ENCODE measurements at places on chromosomes 2 and 18.

DNA sequence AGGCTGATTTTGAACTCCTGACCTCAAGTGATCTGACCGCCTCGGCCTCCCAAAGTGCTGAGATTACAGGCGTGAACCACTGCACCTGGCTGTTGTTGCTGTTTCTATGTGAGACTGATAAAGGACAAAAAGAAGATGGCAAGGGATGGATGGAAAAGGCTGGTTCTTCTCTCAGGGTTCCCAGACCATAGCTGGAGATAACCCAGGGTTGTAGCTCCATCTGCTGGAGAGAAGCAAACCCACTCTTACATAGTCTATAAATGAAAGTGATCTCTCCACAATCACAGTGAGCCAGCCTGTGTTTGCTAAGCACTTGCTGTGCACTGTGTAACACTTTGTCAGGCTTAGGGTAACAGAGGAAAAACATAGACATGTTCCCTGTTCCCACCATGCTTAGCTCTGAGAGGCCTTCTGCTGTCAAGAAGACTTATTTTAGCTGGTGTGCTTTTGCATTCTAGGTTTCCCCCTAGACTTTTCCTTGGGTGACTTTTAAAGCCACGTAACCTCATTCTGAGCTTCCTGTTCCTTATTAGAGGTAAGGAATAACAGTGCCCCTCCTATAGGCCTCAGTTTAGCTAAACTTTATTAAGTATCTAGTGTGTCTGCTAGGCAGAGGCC, 49.7 kb downstream of the LIMS1 start:
- peak; percentile 53 for DNase-seq

GRCh38 chr2:201579536-201579935, 63.8 kb downstream of the TMEM237 start:
- DNase-seq = no peak

DNA sequence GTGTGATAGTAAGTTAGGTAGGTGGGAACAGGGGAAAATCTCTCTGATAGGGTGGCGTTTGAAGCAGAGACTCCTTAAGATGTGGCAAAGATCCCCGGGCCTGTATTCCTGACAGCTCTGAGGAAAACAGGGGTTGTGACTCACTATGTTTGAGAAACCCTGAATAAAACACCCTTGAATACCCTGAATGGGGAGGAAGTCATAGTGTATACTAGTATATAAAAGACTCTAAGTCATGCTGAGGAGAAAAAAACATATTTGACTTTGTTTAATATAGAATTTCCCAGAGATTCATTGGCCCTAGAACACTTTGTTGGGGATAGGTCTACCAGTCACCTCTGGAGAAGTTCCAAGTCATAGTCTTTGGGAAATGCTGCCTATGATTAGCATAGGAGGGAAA, 590.9 kb downstream of the IRS1 start:
- no peak for DNase-seq

GRCh38 chr2:229910147-229910831, 11.5 kb downstream of the TRIP12 start:
- DNase-seq = no peak

GRCh38 chr2:74513605-74514367, 464 bp upstream of the TLX2 start:
- no peak for DNase-seq

- no peak for DNase-seq
These were observed 73.0 kb downstream of the COMMD1 start for GRCh38 chr2:61978522-61978921.

DNA sequence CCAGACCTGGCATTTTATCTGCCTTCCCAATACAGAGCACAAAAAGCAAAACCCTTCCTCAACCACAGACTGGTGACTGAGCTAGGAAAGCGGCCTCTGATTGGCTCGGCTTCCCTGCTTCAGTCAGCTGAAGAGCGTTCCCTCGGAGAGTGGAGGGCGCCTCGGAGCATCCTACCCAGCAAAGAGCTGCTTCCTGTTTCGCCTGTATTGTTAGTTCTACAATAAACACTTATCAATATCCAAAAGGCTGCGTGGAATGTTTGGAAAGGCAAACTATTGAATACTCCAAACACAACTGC, 125.0 kb downstream of the CACNB4 start:
- DNase-seq = no peak

DNA sequence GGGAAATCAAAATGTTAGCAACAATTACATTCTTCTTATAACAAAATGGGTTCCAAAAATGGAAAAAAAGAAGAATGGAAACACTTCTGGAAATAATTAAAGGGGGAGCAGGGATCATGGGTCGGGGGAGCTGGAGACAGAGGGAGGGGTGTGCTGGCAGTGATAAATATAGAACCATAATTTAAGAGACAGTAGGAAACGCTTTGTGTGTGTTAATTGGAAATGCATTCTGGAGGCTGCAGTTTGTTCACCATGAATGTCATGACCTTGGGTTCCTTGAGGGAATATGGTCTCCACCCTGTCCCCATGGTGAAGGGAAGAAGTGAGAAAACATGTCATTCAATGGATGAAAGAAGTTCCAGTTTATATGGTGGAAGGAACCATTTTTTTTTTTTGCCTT, 540.7 kb downstream of the TNS1 start:
- DNase-seq = no peak

DNA sequence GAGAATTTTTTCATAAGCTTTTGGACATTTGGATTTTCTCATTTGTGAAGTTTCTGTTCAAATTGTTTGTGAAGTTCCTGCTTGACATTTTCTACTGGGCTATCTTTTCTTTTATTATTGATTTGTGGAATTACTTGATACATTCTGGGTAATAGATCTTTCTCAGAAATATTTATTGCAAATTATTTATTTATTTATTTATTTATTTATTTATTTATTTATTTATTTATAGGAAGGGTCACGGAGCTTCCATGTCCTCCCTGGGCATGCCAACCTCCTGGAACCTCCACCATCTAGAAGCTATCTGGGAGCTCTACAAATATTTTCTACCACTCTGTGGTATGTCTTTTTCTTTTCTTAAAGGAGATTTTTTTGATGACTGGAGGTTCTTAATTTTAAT, 25.7 kb upstream of the SERPINB7 start:
- no peak for DNase-seq

GRCh38 chr2:186895451-186895850, 46.5 kb upstream of the ZSWIM2 start:
- no peak for DNase-seq

GRCh38 chr2:100038011-100038410, 104.4 kb downstream of the AFF3 start:
- no peak for DNase-seq

GRCh38 chr2:10863837-10864236, 47.9 kb upstream of the KCNF1 start:
- no peak for DNase-seq

- peak; percentile 7 for DNase-seq
These were observed 800.1 kb downstream of the SATB2 start for GRCh38 chr2:198657512-198658121.

DNA sequence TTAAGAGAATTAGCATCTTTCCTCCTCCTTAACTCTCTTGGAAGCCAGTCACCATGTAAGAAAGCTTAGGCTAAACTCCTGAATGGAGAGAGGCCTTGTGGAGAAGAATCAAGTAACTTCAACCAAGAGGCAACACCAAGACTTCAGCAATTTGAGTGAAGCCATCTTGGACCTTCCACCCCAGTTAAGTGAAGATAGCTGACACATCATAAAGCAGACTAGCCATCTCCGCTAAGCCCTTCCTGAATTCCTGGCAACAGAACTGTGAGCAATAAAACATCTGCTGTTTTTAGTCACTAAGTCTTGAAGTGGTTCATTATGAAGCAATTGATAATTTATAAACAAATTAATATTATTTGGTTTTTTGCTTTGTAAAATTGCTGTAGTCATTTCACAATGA, 1.5 kb upstream of the ZNF397 start:
- no peak for DNase-seq

DNA sequence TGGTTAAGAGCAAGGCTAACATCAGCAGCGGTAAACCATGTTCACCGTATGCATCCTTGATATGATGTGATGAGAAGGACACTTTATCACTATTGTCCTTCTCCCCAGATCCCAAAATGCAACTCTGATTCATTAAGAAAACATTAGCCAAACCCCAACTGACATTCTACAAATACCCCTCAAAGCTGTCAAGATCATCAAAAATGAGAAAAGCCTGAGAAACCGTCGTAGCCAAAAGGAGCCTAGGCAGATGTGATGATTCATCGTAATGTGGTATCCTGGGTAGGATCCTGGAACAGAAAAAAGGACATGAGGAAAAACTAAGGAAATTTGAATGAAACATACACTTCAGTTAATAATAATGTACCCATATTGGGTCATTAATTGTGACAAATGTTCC, 67.3 kb upstream of the ST6GAL2 start:
- no peak for DNase-seq

DNA sequence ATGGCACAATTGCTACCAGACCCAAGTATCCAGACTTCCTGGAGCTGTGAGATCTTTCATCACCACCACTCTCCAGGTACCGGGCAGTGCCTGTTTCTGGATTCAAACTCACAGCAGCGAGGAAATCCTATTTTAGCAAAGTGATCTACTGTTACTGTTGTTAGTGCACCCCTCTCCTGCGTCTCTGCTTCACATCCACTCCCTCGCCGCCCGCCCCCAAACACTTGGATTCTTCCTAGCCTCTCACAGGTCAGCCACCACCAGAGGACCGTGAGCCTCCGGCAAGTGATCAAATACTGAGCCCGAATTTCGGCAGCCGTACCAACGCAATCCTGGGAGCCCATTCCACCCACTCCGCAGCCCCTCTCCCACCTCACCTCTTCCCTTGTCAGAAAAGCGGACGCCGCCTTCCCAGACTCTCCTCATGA, 519 bp downstream of the METTL4 start:
- peak; percentile 45 for DNase-seq

- no peak for DNase-seq
These were observed 133.6 kb downstream of the SP3 start for GRCh38 chr2:173831312-173832229.

- DNase-seq = no peak
These were observed 93.5 kb upstream of the ITPRID2 start for GRCh38 chr2:181798022-181798421.

- no peak for DNase-seq
These were observed 44.0 kb downstream of the PDCL3 start for GRCh38 chr2:100606726-100607343.

GRCh38 chr2:74457549-74458131, 598 bp upstream of the WBP1 start:
- no peak for DNase-seq

- DNase-seq = peak; percentile 59
These were observed 1.7 kb downstream of the ROCK2 start for GRCh38 chr2:11342551-11343367.

GRCh38 chr2:219627103-219628100, at the start of gene SLC4A3:
TSS of gene SLC4A3 (plus strand) at chr2:219627630. CDS start at chr2:219627993, 363 bp downstream.
- no peak for DNase-seq

GRCh38 chr2:65388596-65389390, 43.6 kb downstream of the SPRED2 start:
- DNase-seq = no peak

GRCh38 chr2:168603439-168603961, 147.4 kb downstream of the CERS6 start:
- no peak for DNase-seq

DNA sequence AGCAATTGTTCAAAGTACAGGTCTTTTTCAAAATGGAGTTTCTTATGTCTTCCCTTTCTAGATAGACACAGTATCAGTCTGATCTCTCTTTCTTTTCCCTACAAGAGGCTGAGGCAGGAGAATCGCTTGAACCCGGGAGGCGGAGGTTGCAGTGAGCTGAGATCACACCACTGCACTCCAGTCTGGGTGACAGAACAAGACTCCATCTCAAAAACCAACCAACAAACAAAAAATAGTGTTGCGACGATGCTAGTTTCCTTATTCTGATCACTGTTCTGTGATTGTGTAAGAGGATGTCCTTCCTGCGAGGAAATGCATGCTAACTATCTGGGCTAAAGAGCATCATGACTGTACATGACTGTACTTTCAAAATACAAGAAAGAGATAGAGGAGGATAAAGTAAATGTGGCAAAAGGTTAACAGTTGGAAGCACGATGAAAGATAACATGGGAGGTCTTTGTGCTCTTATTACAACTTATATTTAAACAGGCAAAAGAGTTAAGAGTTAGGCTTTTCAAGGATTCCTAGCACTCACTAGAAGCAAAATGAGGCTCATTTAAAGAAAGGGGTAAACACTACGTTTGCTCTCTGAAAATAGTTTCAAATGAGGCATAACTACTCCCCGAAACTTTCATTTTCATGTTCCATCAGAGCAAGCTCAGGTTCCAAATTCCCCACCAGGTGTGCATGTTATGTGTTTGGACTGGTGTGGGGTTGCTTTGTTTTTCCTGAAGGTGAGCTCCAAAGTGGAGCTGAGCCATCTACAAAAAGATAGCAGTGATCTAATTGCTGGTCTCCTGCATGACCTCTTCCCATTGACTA, 23.8 kb downstream of the SOWAHC start:
- no peak for DNase-seq

DNA sequence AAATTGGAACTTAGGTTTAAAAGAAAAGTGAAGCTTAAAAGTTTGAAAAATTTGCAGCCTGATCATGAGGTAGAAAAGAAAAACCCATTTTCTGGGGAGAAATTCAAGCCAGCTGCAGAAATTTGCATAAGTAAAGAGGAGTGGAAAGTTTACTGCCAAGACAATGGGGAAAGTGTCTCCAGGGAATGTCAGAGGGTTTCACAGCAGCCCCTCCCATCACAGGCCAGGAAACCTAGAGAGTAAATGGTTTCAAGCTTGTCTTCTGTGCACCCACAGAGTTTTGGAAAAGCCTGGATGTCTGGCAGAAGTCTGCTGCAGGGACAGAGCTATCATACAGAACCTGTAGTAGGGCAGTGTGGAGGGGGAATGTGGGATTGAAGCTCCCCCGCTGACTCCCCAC, 254.0 kb upstream of the FSIP2 start:
- no peak for DNase-seq

DNA sequence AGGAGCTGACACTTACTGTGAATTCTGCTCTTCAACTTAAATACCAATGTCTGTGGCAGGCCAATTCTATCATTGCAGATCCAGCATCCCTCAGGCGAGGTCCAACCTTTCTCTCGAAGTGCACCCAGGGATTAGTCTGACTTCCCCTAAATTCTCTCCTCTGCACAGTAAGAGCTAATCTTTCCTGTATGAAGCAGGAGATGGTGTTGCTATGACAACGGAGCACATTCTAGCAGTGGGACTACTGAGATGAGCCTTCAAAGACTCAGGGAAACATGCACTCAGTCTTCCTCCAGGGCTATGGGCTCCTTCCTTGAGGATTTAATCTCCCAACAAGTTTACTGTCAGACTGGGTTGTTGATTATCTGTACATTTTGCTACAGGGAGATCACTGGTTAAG, 176.3 kb downstream of the NOL4 start:
- DNase-seq = no peak

- DNase-seq = no peak
These were observed 400.6 kb downstream of the THSD7B start for GRCh38 chr2:137165968-137166367.

GRCh38 chr2:25213229-25213628, 44.8 kb upstream of the POMC start:
- no peak for DNase-seq

GRCh38 chr2:88608184-88608583, 19.1 kb downstream of the EIF2AK3 start:
- DNase-seq = no peak
